Germinal center (tissue), 1 donor: ENCODE measurements at places on chromosomes 2 and 18.

GRCh38 chr2:101930847-101931246 is 60.9 kb upstream of the IL1R2 start:
- no peak for DNase-seq

- DNase-seq, result no peak
Measured at GRCh38 chr18:43277164-43277600, at the start of gene SYT4. SYT4 (minus strand) TSS chr18:43277490; CDS start chr18:43277281, 209 bp downstream.

GRCh38 chr2:74688881-74689280 is 34.8 kb downstream of the SEMA4F start:
- no peak for DNase-seq

DNA sequence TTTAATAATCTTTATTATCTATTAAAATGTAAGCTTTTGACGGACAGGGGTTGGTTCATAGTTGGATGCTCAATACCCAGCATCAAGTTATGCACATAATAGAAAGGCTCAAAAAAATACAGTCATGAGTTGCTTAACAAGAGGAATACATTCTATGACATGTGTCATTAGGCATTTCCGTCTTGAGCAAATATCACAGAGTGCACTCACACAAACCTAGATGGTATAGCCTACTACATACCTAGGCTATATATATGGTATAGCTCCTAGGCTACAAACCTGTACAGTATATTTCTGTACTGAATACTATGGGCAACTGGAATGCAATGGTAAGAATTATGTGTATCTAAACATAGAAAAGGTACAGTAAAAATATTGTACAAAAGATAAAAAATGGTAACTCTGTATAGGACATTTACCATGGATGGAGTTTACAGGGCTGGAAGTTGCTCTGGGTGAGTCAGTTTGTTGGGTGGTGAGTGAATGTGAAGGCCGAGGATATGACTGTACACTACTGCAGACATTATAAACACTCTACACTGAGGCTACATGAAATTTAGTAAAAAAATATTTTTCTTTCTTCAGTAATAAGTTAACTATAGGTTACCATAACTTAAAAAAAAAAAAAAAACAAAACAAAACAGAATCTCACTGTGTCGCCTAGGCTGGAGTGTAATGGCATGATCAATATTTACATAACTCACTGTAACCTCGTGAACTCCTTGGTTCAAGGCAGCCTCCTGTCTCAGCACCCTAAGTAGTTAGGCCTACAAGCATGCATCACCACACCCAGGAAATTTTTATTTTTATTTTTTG is 201.2 kb downstream of the NBAS start:
- DNase-seq, result no peak

- DNase-seq, result no peak
Measured at GRCh38 chr2:75517547-75518230, 43.0 kb downstream of the EVA1A start.

DNA sequence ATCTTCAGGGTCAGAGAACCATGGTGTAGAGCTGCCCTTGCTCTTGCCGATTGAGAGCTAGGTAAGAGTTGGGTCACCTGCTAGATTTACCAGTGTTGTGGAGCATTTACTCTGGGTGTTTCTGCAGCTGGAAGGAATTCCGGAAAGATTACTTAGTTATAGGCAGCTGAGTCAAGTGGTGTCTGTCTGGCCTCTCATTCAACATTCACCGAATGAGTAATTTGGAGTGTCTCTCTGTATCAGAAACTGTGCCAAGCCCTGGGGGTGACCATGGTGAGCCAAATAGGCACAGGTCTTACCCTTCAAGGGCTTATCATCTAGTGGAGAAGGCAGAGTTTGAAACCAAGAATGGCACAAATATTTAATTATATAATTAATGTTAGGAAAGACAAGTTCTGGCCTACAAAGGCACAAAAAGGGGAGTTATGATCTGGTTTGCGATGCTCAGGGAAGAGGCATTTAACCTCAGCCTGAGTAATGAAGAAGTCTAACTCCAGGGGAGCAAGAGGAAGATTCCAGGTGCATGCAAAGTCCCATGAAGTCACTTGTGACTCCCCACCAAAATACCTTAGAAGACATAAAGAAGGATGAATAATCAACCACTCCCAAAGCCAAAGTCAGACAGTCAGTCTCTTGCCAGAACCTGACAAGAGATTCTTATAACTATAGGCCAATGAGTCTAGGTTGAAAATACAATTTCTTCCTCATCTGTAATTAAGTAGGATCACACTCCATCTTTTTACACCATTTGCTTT is 12.5 kb downstream of the SETBP1 start:
- no peak for DNase-seq

GRCh38 chr2:42286268-42286946 is 74.6 kb downstream of the COX7A2L start:
- no peak for DNase-seq

GRCh38 chr2:164625378-164625971 is 4.2 kb upstream of the GRB14 start:
- DNase-seq, result no peak

DNA sequence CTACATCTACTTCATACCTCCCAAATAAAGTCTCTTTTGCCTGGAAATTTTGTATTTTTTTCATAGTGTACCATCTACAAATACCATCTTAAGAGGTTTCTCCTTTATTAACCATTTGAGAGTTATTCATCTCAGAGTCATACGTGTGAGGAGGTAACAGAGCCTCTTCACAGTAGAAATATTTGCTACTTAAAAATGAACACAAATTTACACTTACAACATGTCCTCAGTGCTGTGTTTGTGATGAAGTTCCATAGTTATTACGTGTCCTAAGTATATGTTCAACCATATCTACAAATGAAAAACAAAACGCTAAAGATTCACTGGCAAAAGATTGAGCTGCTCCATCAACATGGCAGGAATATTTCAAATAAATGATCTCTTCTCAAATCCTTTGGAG is 48.5 kb upstream of the HNRNPA3 start:
- no peak for DNase-seq

DNA sequence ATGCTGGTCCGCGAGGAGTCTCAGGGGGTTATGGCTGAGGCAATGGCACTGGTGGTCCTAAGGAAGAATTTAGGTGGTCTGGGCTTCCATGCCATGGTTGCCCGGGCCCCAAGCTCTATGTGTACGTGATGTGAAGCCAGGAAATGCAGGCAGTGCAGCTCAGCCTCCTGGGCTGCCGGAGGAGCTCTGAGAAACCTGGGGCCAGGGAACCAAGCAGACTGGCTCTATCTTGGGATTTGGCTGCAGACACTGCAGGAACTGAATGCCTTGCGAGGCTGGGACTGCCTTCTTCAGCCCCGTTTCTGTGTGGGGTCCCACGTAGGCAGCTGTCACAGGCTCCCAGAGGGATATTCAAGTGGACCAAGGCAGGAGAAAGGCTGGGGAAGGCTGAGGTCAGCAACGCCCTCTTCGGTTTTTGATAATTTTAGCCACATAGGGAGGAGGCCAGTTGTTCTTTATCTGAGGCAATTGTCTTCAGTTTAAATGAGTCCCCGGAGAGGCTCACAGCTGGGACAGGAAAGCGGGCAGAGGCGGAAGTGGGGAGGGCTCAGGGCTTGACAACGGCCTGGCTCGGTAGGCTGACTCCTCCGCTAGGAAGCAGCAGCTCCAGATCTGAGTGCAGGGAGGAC is 77.7 kb downstream of the RHOB start:
- peak; percentile 24 for DNase-seq

- no peak for DNase-seq
Measured at GRCh38 chr2:37569986-37570679, 101.3 kb downstream of the CDC42EP3 start.

- DNase-seq, result no peak
Measured at GRCh38 chr2:191501561-191502168, 176.3 kb upstream of the NABP1 start.

- no peak for DNase-seq
Measured at GRCh38 chr2:111642586-111643327, 241.2 kb downstream of the ANAPC1 start.

GRCh38 chr2:202941771-202942170 is 29.7 kb downstream of the CARF start:
- no peak for DNase-seq

DNA sequence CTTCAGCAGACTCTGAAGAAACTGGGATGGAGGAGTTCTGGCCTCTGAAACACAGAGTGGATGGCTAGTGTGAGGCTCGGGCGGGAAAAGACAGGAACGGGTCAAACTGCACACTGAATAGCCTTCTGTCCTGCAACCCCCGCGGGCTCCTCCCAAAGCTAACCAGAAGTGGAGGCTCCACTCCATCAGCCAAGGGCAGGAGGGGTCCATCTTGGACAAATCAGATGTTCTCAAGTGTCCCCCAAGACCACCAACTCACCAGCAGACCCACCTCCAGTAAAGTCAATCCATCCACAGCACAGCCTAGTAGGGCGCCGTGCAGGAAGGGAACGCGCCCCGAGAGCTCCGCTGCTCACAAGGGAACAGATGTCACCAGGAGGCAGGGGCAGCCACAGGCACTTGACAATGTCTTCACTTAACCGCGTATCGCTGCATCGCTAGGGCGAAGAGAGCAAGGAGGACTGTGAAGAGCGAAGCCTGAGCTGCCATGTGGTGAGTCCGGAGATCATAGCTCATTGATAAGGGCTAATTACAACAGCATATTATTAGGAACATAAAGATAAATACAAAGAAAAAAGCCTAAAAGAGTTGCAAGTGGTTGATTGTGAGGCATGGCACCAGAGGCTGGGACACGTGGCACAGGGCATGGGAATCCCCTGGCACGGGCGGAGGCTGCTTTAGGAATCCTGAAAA is 494.6 kb upstream of the MYT1L start:
- no peak for DNase-seq

DNA sequence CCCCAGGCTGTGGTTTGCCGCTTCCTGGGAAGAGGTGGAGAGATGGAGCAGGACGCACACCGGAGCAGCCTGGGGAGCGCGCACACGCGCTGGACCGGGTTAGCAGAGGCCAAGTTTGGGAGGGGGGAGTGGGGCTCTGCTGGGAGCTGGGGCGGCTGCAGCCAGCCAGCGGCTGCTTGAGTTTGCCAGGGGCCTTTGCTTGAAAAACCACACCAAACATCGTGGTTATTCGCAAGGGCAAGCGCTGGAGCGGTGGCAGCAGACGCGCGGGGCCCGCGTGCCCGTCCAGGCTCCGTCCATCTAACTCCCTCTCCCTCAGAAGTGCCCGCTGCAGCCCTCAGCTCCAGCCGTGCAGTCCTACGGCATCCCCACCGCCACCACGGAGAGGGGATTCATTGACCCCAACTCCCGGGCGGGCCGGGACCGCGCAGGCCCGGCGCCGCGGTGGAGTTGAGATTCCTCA is 4.6 kb downstream of the PTGR3 start:
- DNase-seq, result no peak

GRCh38 chr18:41466436-41467160 is 488.4 kb upstream of the PIK3C3 start:
- DNase-seq, result no peak

DNA sequence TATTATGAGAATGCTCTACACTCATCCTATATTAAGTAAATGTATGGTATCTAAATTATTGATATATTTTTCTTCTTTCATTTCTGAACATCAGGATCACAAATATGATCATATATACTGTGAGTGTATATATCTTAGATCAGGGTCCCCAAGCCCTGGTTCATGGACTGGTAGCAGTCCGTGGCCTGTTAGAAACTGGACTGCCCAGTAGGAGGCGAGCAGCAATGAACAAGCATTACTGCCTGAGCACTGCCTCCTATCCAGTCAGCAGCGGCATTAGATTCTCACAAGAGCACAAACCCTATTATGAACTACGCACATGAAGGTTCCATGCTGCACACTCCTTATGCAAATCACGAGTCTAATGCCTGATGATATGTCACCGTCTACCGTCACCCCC is 1247.1 kb upstream of the NXPH2 start:
- no peak for DNase-seq

GRCh38 chr2:6785493-6785892 is 80.2 kb downstream of the CMPK2 start:
- DNase-seq, result no peak

DNA sequence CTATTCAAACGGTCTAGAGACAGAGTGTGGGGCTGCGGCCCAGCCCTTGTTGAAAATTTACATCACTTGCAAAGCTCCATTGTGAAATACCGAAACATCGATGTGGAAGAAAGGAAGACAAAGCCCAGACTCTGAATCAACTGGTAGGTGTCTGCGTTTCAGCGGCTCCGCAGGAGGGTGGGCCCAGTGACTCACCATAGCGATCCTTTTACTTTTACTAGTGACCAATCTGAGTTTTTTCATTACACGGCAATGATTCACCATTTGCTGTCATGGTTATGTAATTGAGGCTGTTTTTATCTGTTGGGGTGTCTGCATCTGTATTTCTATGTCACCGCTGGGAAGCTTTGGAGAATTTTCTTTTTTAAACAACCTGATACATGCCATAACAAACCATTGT is 66.6 kb upstream of the ODC1 start:
- no peak for DNase-seq

DNA sequence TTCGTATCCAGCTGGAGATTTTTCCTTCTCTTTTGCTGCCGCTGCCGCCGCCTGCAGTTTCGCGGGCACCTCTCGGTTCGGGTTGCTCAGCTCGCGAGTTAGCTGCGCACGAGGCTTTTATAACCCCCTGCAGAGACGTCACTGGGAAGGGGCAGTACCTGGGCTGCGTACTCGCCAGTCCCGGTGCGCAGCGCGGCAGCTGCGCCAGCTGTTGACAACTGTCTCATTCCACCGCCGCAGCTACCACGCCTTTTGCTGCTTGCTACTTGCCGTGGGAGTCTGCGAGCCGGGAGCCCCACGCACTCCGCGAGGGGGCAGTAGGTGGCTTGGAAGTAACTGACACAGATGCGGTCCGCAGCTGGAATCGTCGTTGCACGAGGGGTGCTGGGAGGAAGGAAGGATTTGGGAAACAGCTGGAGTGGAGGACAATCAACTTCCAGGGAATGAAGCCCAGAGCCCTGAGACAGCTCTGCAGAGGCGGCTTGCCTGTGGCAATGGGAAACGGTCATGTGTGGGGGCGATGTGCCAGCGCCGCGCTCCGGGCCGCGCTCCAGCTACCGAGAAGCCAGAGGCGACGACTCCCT is at the start of gene TACR1:
Gene TACR1, minus strand, starts transcription at position 93 of the 584 bp plus-strand sequence. CDS start 586 bp downstream, outside the sequence.
- peak; percentile 32 for DNase-seq

GRCh38 chr2:188414869-188415753 is 123.4 kb downstream of the GULP1 start:
- no peak for DNase-seq

GRCh38 chr2:132268977-132269523 is 107.3 kb upstream of the ANKRD30BL start:
- no peak for DNase-seq

DNA sequence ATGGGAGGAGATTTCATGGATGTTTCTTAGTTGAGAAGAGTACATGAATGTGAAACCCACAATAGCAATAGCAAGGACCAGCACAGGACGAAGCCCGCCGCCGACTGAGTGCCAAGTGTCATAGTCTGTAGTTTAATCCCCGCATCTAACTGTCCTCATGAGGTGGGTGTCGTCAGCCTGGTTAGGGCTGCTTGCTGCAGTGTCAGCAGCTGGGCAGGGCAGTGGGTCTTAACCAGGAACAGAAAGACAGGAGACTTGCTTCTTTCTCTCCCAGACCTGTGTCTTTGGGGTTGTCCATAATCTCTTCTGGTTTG is 146.6 kb downstream of the VAPA start:
- no peak for DNase-seq

- no peak for DNase-seq
Measured at GRCh38 chr2:20539133-20539719, 92.4 kb downstream of the RHOB start.

GRCh38 chr2:38692636-38693318 is 26.9 kb downstream of the GALM start:
- DNase-seq, result no peak
